Naive B cell (primary cell): ENCODE measurements at places on chromosomes 3 and 15. TPM values are rescaled to one million over a fixed set of nuclear protein-coding genes. Genes with fewer than 3 reads are reported as not detected.

The DAPK2 gene
- polyA plus RNA-seq = 10.3 TPM

The LYZL4 gene
- not detected for polyA plus RNA-seq

GRCh38 chr3:150365132-150365604 is 42.9 kb upstream of the TSC22D2 start:
- DNase-seq = no peak

- DNase-seq = no peak
Measured at GRCh38 chr15:99981839-99982658, 248.8 kb upstream of the LYSMD4 start.

GRCh38 chr3:143100451-143100850 is 19.1 kb upstream of the CHST2 start:
- DNase-seq = no peak

- DNase-seq = no peak
Measured at GRCh38 chr3:25265284-25265683, 162.8 kb upstream of the RARB start.
